ENCODE measurements at places on chromosomes 11 and 22. TPM values are rescaled to one million over a fixed set of nuclear protein-coding genes. Genes with fewer than 3 reads are reported as not detected.

The GRAP2 gene
- total RNA-seq: 9.7 TPM

The DBX1 gene
- total RNA-seq: not detected

The ANGPTL5 gene
- not detected for total RNA-seq

The FXYD2 gene
- 2,527 TPM for total RNA-seq

The B3GAT1 gene
- total RNA-seq: 3.7 TPM

The GSTT2B gene
- 10.8 TPM for total RNA-seq

DNA sequence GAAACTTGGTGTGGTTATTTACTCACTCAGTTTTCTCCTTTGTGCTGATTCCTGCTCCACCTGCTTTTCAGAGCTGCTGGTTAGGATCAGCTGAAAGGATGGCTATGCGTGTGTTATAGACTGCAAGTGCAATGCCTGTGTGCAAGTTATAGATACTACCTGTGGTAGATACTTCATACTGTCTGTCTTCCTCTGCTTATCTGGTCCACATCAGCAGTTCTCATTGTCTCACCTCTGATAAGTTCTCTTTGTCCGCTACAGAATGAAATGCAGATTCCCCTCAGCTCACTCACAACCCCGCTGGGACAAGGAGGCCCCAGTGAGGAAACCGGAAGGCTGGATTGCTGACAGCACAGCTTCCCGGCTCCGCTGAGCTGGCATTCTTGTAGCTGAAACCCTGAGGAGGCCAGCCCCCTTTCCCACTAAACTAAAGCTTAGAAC lies 37.5 kb upstream of the LYVE1 start:
- peak overlapping the region; percentile 56 for H3K27ac ChIP-seq
- no peaks in the 10 kb centered on the region for H3K36me3 ChIP-seq
- no peak overlapping the region for H3K4me3 ChIP-seq
- peak; percentile 56 for DNase-seq

DNA sequence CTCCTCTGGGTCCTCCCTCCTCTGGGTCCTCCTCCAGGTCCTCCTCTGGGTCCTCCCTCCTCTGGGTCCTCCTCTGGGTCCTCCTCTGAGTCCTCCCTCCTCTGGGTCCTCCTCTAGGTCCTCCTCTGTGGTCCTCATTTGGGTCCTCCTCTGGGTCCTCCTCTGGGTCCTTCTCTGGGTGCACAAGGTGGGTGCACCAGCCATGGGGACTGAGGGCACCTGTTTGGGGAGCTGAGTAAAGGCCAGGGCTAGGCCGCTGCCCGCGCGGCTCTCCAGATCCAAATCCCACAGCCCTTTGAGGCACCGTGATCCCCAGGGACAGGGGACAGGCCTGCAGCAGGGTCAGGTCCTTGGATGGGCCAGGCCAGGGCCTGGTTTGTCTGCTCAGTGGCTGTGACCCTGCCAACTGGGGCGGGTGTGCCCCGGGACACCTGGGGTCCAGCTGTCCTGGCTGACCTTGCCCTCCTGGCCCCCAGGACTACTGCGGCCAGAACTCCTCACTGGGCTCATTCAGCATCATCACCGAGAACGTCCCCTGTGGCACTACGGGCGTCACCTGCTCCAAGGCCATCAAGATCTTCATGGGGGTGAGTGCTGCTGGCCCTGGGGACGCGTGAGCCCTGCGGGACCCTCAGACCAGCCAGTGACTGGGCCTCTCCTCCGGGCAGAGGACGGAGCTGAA lies 12.7 kb downstream of the MUC2 start:
- no peaks in the 10 kb centered on the region for H3K36me3 ChIP-seq
- H3K4me1 ChIP-seq: no peaks in the 10 kb centered on the region
- no peak for DNase-seq
- no peak overlapping the region for H3K4me3 ChIP-seq

GRCh38 chr11:134659882-134660281 lies 247.8 kb upstream of the B3GAT1 start:
- no peaks in the 10 kb centered on the region for H3K4me1 ChIP-seq
- H3K4me3 ChIP-seq: no peak overlapping the region
- H3K27me3 ChIP-seq: no peaks in the 10 kb centered on the region
- H3K27ac ChIP-seq: no peak overlapping the region

DNA sequence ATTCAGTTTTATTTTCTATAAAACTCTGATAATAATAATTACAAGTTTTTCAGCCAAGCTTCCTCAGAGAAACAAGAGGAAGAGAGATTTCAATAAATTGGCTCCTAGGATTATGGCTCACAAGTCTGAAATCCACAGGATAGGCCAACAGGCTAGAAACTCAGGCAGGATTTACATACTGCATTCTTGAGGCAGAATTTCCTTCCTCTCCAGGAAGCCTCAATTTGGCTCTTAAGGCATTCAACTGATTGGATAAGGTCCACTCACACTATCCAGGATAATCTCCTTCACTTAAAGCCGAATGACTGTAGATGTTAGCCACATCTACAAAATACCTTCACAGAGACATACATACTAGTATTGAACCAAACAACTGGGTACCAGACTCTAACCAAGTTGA lies 120.3 kb upstream of the FAT3 start:
- no peaks in the 10 kb centered on the region for H3K36me3 ChIP-seq
- H3K27ac ChIP-seq: no peak overlapping the region
- no peaks in the 10 kb centered on the region for H3K27me3 ChIP-seq
- no peaks in the 10 kb centered on the region for H3K4me1 ChIP-seq
- no peak overlapping the region for H3K4me3 ChIP-seq

- H3K4me1 ChIP-seq: peaks cover 2% of the 10 kb centered on the region
- H3K27me3 ChIP-seq: no peaks in the 10 kb centered on the region
- H3K36me3 ChIP-seq: no peaks in the 10 kb centered on the region
- no peak overlapping the region for H3K4me3 ChIP-seq
- no peak overlapping the region for H3K27ac ChIP-seq
These were observed 703.7 kb downstream of the DLG2 start for GRCh38 chr11:84923489-84923888.

DNA sequence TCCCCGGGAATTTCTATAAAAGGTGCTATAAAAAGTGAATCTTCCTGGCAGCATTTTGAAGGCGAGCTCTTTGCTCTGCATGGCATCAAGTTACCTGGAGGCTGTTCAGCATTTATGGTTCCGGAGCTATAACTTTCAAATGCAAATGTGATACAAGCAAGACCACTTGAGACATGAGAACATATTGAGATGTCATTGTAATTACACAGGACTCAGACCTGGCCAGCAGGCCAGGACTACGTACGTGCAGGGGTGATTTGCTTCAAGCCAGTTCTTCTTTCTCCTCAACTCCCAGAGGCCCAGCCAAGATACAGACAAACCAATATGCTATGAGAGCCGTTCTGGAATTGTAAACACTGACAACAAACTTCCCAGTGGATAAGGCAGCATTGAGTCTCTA lies 227.4 kb upstream of the FAT3 start:
- no peaks in the 10 kb centered on the region for H3K27me3 ChIP-seq
- H3K27ac ChIP-seq: no peak overlapping the region
- no peaks in the 10 kb centered on the region for H3K36me3 ChIP-seq
- no peaks in the 10 kb centered on the region for H3K4me1 ChIP-seq

GRCh38 chr11:119935349-119935925 lies 202.5 kb downstream of the TRIM29 start:
- H3K36me3 ChIP-seq: no peaks in the 10 kb centered on the region
- H3K4me3 ChIP-seq: no peak overlapping the region
- H3K27me3 ChIP-seq: no peaks in the 10 kb centered on the region
- no peak overlapping the region for H3K27ac ChIP-seq
- no peaks in the 10 kb centered on the region for H3K4me1 ChIP-seq

GRCh38 chr11:78219493-78220217 lies 30.9 kb downstream of the USP35 start:
- no peak for DNase-seq
- H3K27ac ChIP-seq: no peak overlapping the region
- no peaks in the 10 kb centered on the region for H3K27me3 ChIP-seq
- H3K36me3 ChIP-seq: peaks cover 31% of the 10 kb centered on the region

- peak; percentile 90 for DNase-seq
- no peaks in the 10 kb centered on the region for H3K36me3 ChIP-seq
- H3K27ac ChIP-seq: peak overlapping the region; percentile 99
These were observed 658 bp downstream of the C11orf71 start for GRCh38 chr11:114399490-114400215.

- H3K36me3 ChIP-seq: no peaks in the 10 kb centered on the region
- H3K27me3 ChIP-seq: no peaks in the 10 kb centered on the region
- H3K4me3 ChIP-seq: no peak overlapping the region
- H3K4me1 ChIP-seq: no peaks in the 10 kb centered on the region
- no peak overlapping the region for H3K27ac ChIP-seq
These were observed 43.9 kb upstream of the ACCSL start for GRCh38 chr11:44003736-44004451.

GRCh38 chr22:46589141-46589748 lies 30.9 kb upstream of the GRAMD4 start:
- no peak overlapping the region for H3K4me3 ChIP-seq
- no peaks in the 10 kb centered on the region for H3K4me1 ChIP-seq
- no peak for DNase-seq
- H3K27me3 ChIP-seq: no peaks in the 10 kb centered on the region

- no peaks in the 10 kb centered on the region for H3K27me3 ChIP-seq
- DNase-seq: peak; percentile 70
- no peak overlapping the region for H3K4me3 ChIP-seq
- H3K36me3 ChIP-seq: no peaks in the 10 kb centered on the region
- H3K27ac ChIP-seq: no peak overlapping the region
- H3K4me1 ChIP-seq: no peaks in the 10 kb centered on the region
These were observed 7.4 kb upstream of the CLMP start for GRCh38 chr11:123202155-123203151.

DNA sequence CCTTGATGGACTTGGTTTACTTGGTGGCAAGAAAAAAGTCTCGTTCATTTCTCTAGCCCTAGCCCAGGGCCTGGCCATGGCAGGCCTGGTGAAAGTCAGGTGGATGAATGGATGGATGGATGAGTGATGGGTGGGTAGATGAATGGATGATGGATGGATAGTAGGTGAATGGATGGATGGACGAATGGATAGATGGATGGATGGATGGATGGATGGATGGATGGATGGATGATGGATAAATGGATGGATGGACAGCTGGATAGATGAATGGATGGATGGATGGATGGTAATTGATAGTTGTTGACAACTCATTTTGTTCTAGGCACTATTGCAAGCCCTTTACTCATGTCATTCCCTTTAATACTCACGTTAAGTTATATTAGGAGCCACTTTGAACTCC lies 86.1 kb upstream of the ANO1 start:
- DNase-seq: no peak
- no peaks in the 10 kb centered on the region for H3K36me3 ChIP-seq
- H3K27ac ChIP-seq: no peak overlapping the region
- H3K4me1 ChIP-seq: no peaks in the 10 kb centered on the region

- DNase-seq: no peak
- no peaks in the 10 kb centered on the region for H3K27me3 ChIP-seq
- no peak overlapping the region for H3K4me3 ChIP-seq
- peaks cover 4% of the 10 kb centered on the region for H3K36me3 ChIP-seq
- H3K27ac ChIP-seq: no peak overlapping the region
- H3K4me1 ChIP-seq: no peaks in the 10 kb centered on the region
These were observed 148.3 kb downstream of the CRYBB2 start for GRCh38 chr22:25367756-25368155.

All from kidney (tissue), 22 donors.